Fibroblast of skin of right quadriceps (primary cell): ENCODE measurements at places on chromosomes 6 and 20.

DNA sequence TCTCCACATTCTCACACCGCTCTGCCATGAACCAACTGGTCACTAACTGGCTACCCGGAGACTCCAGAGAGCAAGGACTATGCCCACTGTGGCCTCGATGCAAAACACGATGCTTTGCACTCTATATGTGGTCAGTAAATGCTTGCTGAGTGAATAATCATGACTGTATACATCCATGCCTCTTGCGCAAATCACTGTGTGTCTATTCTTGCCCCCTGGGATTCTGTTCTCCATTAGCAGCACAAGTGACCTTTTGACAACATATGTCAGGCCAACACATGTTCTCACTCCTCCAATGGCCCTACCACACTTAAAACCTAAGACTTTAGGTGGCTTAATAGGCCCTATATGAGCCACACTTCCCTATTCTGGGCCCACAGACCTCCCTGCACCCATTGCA, 16.9 kb downstream of the KIF16B start:
- DNase-seq = peak; percentile 49

GRCh38 chr20:21365771-21366170, 31.6 kb downstream of the NKX2-4 start:
- no peak for DNase-seq

GRCh38 chr20:3392756-3393155, 14.7 kb downstream of the DNAAF9 start:
- no peak for DNase-seq

DNA sequence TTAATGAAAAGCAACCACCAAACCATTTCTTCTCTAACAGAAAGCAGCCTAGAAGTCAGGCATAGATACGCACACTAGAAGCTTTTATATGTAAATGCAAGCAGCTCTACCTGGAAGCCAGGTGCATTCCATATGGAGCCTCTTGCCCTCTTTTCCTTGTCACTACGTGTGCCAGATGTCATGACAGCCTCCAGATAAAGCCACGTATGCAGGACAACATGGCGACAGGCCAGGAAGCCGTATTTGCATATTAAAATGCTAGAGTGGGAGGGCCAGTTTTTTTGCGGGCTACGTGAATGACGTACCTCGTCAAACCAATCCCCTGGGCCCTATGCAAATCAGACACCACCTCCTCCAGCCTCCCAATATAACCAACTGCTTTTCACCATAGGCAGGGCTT, 308.1 kb upstream of the SPTLC3 start:
- no peak for DNase-seq

- DNase-seq = no peak
Observed at GRCh38 chr6:161128230-161128629, 136.7 kb downstream of the MAP3K4 start.

GRCh38 chr6:13762611-13763441, 51.2 kb upstream of the RANBP9 start:
- peak; percentile 98 for DNase-seq

DNA sequence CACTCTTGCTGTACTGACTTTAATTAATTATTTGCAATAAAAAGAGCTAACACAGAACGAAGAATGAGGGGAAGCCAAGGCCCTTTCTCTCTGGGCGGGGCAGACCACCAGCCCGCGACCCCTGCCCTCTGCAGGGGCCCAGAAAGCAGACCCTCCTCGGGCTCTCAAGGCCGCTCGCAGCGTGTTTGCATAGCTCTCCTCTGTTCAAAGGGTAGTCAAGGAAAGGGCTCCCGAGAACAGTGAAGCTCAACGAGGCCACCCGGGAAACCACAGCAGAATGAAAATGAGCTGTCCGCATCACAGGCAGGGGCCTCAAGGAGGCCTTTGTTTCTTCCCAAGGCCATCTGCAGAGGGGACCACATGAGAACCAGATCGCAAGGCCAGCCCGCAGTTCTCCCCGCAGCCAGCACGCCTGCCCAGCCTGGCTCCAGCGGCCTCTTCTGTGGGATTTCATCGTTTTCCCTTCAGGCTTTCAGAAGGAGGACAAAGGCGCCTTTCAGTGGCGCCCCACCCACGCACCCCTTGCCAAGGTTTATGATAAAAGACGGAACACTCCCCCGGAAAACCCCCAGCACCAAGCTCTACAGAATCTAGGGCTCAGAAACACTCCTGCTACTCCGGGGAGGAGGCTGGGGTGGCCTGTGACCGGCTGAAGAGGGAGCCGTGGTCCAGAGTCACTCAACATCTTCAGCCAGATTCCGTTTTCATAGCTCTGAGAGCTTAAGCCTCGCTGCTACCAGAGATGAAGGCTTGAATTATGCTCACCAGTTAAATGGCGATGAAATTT, 25.3 kb downstream of the ACSS1 start:
- DNase-seq = no peak

GRCh38 chr6:47592131-47592840, 106.1 kb upstream of the ADGRF4 start:
- DNase-seq = no peak

- peak; percentile 41 for DNase-seq
Observed at GRCh38 chr6:166626177-166627032, 646 bp downstream of the RPS6KA2 start.

DNA sequence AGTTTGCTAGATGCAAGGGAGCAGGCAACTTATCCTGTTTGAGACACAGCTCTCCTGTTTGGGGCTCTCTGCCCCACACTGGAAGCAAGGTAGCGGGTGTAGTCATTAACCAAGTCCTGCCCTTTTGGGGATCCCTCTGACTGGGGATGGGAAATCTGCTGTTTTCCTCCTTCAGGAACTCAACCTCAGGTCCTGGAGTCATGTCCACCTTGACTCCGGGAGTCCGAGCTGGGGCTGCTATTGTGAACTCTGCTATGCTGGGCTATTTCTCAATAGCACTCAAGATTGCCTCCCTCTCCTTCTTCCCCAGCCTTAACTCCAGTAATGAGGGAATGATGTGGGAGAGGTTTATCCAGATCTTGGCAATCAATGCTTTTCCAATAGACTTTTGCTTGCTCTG, 54.1 kb upstream of the CHD6 start:
- no peak for DNase-seq

GRCh38 chr6:5472571-5472970, 211.3 kb downstream of the FARS2 start:
- no peak for DNase-seq

- peak; percentile 62 for DNase-seq
Observed at GRCh38 chr6:150336299-150336698, 32.5 kb upstream of the IYD start.

- peak; percentile 42 for DNase-seq
Observed at GRCh38 chr6:12381587-12381986, 91.4 kb downstream of the EDN1 start.

DNA sequence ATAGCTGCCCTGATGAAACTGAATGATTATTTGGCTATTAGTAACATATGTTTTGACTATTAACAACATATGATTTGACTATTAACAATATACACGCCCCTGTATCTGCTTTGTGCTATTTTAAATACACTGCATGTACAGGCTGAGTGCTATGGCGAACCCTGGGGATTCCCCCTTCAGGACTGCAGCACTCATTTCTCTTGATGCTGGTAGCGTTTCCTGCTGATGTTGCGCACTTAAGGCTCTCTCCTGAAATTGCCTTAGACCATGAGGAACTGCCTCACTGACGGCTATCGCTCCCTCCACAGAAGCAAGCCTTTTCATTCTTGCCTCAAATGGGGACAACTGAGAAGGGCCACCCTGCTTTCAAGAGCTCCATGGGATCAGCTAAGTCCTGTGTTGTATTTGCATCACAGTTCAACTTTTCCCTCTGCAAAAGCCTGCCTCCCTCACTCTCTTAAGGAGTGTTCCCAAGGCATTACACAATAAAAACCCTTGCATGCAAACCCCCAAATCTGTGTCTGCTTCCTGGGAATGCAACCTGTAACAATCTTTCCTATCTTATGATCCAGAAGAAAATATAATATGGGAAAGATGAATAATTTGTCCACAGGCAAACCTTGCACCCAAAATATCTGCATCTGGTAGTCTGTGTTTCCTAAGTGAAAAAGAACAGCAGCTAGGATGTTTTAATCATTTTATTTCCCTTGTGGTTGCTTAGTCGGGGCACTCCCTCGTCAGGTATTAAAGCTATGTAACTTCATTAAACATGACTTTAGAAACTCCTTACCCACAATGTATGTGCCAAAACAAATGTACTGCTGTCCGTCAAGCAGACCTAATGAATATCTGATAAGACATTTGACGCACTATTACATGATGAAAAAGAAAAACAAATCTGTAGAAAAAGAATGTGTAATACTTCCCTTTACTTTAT, 456.4 kb downstream of the COL12A1 start:
- peak; percentile 42 for DNase-seq

- peak; percentile 90 for DNase-seq
Observed at GRCh38 chr6:84522135-84522549, 242.3 kb downstream of the TBX18 start.

GRCh38 chr6:143708889-143709288, 31.1 kb downstream of the PHACTR2 start:
- no peak for DNase-seq

DNA sequence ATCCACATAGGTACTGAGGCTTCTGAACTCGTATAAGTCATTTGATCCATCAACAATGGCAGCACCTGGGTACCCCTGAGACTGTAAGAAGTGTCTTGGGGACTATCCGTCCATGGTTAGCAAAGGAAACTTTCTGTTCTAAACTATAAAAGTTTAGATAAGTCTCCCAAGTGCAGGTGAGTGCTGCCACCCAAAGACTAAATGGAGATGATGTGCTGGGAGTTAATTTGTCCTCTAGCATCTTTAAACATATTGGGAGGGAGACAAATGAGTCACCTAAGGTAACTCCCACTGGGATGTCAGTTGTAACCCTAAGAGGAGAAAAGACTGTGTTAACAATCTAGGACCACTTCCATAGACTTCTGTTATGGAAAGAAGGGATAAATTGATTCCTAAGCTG, 6.2 kb downstream of the BEND6 start:
- no peak for DNase-seq

DNA sequence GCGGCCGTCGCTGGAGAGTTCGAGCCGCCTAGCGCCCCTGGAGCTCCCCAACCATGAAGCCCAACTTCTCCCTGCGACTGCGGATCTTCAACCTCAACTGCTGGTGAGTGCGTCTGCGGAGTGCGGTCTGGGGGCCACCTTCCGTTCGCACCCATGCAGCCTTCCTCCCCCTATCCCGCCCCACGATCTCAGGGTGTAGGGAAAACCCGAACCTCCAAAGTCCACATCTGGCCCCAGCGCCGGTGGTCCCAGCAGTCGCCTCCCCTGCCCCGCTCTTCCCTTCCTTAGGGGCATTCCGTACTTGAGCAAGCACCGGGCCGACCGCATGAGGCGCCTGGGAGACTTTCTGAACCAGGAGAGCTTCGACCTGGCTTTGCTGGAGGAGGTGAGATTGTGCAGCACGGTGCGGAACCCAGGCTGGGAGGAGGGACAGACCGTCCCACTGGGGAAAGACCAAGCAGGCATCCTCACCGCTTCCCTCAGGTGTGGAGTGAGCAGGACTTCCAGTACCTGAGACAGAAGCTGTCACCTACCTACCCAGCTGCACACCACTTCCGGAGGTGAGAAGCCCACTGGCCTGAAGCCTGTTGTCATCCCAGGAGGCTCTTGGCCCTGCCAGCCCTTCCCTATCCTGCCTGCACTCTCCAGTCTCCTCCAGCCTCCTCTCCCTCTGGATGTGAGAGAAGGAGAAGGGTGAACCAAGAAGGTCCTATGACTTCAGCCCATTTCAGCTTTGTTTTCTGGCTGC, 719 bp downstream of the SMPD2 start:
- no peak for DNase-seq

DNA sequence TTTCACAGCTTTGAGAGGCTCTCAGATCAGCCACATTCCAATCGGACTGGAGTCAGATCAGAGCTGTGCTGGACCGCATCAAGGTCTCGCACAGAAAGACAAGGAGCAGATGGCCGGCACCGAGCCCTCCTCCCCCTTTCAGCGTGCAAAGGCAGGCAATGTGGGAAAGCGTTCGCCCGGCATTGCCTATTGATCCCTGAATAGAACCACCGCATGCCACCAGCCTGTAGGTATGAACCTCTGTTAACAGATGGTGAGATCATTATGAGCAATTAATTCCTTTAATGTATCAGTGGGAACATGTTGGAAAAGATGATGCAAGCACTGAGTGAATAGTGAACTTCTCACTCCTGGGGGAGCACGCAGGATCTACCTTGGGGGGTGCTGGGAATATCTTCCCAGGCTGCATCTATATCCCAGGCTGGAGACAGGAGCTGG, 117.5 kb upstream of the ID4 start:
- DNase-seq = peak; percentile 59

DNA sequence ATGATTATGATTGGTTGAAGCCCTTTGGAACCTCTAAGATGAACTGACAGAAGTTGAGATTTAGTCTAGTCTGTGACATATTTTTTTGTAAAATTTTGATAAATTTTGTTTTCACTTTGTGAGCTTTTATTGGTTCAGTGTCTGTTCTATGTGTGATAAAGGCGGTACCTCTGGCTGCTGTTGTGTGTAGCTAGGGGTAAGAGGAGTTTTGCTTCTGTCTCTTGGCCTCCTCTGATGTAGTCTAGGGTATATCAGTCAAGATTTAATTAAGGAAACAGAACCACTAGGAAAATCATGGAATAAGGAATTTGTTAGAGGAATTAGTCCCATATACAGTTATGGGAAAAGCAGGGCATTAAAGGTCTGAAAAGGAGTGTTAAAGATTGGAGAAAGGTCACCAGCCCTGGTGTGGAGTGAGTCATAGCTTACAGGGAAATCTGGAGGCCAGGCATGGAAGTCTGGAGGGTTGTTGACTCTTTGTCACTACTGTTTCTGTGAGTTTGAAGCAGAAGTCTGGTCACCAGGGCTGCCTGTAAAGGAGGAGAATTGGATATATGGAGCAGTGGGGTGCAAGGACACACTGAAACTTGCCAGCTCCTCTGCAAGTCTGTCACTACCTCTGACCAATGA, 28.5 kb downstream of the CDC5L start:
- DNase-seq = no peak

DNA sequence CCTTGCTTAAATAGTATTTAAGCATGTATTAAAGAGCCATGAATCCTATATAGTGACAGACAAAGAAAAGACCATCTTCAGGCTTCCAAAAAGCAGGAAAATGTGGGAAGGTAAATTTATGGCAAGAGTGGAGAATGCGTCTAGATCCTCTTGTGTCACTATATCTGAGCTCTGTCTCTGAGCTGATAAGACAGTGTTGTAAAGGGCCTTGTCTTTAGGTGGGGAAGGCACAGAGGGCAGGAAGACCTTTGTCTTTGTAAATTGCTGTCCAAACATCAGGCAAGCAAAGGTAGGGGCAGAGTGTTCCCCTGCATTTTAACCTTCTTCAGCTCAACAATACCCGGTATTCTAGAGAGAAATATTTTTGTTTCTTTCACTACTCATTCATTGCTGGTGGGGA, 33.9 kb upstream of the MBOAT1 start:
- no peak for DNase-seq
